ENCODE measurements at places on chromosomes 2 and 18. TPM values are rescaled to one million over a fixed set of nuclear protein-coding genes. Genes with fewer than 3 reads are reported as not detected.
A peak's percentile ranks its signal among the peaks of the same experiment; 100 is the strongest.

GRCh38 chr2:129730979-129731378, 248.5 kb upstream of the RAB6C start:
- DNase-seq, result no peak

DNA sequence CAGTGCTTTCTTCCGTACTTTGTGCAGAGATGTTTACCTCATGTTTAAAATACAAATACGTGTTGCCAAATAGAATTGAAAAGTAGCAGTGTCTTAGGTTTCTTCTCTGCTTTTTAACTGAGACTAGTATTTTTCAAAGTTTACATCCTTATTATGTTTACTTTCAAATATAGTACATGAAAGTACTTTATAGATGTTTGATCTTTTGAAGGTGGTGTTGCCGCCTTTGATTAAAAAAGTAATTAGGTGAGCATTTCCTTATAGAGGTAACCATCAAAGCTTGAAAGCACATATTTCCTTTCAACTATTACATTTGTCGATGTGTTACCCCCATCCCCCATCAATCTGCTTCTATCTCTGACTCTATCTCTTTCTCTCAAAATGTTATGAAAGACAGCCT, 87.0 kb downstream of the CERS6 start:
- DNase-seq, result no peak

DNA sequence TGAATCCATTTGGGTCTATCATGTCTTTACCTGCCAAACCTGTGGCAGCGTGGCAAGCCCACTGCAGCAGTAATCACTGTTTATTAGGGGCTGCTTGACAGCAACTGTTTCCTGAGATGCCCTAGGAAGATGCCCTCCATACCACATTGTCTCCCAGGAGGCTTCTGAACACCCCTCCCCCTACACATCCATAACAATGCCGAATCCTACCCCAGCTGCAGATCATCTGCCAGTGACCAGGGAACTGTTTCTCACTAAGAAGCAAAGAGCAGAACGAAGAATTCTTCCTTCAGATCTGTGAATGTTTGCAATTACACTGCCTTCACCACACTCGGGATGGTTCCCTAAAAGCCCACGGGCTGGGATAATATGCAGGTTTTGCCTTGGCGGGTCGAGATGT, 127.8 kb downstream of the VIT start:
- no peak for DNase-seq

DNA sequence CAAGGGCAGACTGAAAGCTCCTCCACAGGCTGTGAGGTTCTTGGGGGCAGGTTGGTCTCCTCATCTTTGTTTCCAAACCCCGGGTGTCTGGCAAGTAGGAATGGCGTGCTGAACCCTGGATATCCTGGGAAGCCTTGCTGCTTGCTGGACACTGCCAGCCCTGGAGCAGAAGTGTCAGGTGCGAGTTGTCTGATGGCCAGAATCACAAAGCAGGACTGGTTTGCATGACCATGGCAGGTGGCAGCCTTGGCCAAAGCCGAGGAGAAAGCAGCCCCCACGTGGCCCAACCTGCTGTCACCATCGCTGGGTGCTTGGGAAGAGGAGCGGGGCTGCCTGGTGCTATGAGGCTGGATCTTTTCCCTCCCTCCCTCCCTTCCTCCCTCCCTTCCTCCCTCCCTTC, 309.5 kb upstream of the HS6ST1 start:
- no peak for DNase-seq

Gene ERCC3
- total RNA-seq, result 53.9 TPM

Gene WDSUB1
- 6.4 TPM for total RNA-seq

Gene LRRC30
- not detected for total RNA-seq

- no peak for DNase-seq
Measured at GRCh38 chr2:49798570-49798969, 644.3 kb upstream of the FSHR start.

DNA sequence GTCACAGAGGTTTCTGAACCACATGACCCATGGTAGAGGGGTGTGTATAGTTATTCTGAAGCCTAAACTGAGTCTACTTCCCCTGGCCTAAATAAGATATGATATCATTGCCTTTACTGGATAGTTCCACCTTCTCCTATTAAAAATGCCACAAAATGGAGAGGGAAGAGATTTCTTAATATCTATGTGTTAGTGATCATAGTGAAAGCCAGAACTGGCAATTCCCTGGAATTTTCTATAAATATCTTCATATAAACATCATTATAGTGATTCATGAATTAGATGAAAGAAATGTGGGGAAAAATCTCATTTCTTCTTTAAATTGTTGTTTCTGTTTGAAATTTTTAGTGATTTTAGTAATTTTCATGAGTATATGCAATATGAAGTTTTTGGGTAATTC, 45.8 kb downstream of the TSHZ1 start:
- DNase-seq, result no peak

DNA sequence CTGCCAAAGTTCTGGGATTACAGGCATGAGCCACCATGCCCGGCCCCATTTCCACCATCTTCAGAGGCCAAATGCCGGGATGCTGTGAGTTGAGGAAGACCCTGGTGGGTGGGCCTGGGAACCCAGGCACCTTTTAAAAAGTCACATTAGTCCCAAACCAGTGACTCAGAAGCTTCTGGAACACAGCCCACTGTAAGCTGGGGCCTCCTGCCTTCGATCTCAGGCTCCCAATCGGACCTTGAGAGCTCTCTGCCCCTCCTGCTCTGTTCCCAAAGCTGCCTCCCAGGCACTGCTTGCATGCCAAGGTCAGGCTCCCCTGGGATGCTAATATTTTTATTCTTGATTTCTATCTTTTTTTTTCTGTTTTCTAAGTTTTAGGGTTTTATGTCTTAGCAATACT, 4.2 kb downstream of the ADCY3 start:
- DNase-seq, result no peak

- no peak for DNase-seq
Measured at GRCh38 chr18:47404845-47405244, 153.4 kb upstream of the SKOR2 start.

Gene TMEM18
- total RNA-seq, result 83.3 TPM

Gene INO80D
- total RNA-seq, result 3.3 TPM

- no peak for DNase-seq
Measured at GRCh38 chr2:235658351-235659174, 164.7 kb downstream of the AGAP1 start.

DNA sequence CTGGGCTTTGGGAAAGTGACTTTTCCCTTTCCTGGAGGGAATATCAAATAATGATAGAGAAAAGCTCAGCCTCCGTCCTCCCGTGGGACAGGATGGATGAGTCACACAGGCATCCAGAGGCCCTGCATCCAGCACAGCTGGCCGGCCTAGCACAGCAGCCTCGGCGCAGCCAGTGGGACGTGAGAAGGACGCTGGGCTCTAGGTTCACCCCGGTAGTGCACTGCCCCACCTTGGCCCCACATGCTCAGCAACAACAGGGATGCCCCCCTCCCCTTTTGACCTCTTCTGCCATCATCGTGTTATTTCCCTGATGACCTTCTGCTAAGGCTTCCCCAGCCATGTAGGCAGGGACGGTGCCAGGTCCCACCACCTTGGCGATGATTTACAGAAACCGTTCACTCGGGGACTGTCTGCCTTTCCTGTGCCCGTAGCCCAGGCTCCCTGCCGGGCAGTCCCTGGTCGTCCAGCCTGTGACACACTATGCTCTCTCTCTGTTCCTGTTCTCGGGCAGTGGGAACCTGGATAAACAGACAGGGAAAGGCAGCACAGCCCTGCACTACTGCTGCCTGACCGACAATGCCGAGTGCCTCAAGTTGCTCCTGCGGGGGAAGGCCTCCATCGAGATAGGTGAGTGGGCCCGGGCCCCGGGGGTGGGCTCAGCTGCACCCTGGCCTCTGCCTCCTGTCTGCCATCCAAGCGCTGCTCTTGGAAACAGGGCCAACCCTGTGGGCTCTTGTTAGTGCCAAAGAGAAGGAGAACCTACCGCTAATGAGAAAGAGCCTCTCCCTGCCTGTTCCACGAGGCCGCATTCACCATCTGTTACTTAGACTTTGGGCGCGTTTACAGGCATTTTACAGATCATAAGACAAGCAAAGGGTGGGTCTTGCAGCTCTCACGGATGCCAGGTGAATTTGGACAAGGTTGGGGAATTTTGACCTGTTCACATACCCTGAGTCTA, 44.6 kb downstream of the ITGB1BP1 start:
- DNase-seq, result peak; percentile 83

GRCh38 chr2:100812116-100812515, 7.8 kb upstream of the NPAS2 start:
- DNase-seq, result no peak

Gene FOXD4L1
- total RNA-seq, result not detected

DNA sequence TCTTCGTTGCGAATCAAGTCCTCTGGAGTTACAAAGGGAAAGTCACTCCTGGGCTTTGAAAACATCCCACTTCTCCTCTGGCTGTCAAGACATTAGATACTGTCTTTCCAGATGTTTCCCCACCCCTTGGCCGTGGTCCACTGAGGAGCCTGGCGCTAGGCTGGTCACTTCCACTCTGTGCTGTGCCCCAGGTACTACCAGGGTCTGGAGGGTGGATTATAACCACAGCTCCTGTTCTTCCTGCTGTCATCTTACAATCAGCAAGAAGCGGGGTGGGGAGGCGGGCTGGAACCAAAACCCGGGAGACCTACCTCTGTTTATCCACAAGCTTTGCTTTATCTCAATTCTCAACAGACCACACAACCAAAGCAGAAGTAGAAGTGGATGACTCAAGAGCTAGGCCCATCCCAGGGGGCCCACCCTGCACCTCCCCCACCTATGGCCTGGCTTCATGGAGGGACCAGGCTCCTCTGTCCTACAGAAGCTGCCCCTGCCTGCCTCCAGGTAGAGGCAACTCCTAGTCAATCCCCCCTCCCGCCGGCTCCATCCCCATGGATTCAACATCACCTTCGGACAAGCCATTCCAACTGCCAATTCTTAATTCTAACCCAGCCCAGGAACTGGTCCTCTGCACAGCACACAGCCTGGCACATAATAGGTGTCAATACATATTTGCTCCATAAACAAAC, 17.8 kb downstream of the SMAD7 start:
- peak; percentile 79 for DNase-seq

- peak; percentile 34 for DNase-seq
Measured at GRCh38 chr2:233386382-233387041, 32.2 kb downstream of the DGKD start.

DNA sequence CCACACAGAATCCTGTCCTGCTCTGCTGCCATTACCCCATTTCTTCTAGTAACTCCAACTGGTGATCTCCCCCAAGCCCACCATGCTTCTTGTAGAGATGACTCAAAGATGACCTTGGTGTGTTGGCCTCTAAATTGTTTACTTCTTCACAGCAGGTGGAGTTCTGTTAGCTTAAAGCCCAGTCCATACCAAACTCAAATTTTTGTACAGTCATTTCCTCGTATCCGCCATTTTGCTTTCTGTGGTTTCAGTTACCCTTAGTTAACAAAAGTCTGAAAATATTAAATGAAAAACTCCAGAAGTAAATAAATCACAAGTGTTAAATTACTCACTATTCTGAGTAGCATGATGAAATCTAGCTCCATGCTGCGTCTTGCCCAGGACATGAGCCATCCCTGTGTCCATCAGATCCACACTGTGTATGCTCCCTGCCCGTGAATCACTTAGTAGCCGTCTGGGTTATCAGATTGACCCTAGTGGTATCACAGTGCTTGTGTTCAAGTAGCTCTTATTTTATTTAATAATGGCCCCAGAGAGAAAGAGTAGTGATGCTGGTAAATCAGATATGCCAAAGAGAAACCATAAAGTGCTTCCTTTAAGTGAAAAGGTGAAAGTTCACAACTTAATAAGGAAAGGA, 133.3 kb upstream of the NOL4 start:
- no peak for DNase-seq

DNA sequence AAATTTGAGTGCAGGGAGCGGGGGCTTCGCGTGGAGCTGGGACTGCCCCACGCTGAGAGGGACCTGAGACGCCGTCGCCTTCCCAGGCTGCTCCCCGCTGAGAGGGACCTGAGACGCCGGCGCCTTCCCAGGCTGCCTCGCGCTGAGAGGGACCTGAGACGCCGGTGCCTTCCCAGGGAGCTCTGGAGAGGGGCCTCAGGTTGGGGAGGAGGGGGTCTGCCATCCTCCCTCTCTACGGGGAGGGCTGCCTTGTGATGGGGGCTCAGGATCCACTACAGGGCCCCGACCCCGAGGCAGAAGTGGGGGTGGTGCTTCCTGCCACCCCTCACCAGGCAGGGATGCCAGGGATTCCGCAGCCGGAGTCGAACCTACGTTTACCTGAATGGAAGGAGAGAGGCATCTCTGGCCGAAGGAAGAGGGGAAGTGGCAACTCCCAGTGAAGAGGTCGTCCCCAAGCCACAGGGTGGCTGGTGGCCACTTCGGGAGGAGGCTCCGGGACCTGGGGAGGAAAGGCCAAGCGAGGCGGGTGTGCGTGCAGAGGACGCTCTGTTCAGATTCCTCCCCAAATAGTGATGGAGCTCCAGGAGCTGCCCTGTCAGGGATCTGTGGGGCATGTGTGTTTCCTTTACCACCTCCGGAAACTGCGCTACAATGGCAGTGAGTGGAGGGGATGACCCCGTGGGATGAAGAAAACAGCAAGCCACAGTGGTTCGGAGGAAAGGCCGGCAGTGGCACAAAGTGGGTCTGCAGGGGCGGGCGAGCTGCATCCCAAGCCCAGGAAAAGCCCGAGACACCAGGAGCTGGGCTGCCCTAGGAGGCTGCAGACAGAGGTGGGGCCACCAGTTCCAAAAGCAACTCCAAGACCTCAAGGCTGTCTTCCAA, 108.2 kb upstream of the CTDP1 start:
- no peak for DNase-seq

Gene GCC2
- 12.9 TPM for total RNA-seq

DNA sequence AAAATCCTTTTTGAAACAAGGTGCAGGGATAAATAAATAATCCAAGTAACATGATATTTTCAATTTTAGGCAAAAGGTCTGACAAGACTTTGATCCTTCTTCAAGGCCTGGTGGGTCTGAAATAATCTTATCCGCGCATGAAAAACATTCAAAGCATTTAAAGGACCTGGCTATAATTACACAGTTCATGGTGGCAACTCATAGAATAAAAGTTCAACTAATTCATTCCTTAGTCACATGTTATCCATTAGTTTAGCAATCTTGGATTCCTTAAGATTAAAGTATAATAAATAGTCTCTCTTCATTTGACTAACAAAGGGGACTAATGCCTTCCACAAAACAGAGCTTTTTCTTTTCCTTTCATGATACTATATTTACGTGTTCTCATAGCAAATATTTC, 21.0 kb upstream of the SLC38A11 start:
- DNase-seq, result no peak

GRCh38 chr2:50952596-50952995, 79.3 kb downstream of the NRXN1 start:
- DNase-seq, result no peak

Gene TEX44
- total RNA-seq, result not detected

Gene C1QL2
- total RNA-seq, result not detected

DNA sequence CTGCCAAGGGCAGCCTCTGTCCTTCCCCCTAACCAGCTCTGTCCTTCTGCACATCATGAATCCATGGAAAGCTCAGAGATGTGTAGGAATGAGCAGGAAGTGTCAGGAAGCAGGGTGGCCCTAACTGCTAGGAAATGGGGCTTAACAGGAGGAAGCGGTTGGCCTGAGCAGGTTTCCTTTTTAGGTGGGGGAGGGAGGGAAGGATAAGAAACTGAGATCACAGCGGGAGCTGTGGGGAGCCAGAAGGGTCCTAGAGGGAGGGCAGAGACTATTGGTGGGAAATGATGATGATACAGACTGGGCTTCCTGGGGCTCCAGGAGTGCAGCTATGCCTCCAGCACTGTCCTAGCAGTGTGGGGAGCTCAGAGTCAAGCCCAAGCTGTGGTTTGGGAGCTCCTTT, 182.0 kb downstream of the SH3BP4 start:
- DNase-seq, result no peak

- no peak for DNase-seq
Measured at GRCh38 chr2:71690876-71691475, 237.6 kb downstream of the DYSF start.

Measured in Daoy (cell line).